Stimulated activated CD8-positive, alpha-beta memory T cell treated with anti-CD3 and anti-CD28 coated beads, Interleukin-7, amount 100 ng/mL, for 48 hours (primary cell): ENCODE measurements at places on chromosomes 3 and 15.
A peak's percentile ranks its signal among the peaks of the same experiment; 100 is the strongest.

DNA sequence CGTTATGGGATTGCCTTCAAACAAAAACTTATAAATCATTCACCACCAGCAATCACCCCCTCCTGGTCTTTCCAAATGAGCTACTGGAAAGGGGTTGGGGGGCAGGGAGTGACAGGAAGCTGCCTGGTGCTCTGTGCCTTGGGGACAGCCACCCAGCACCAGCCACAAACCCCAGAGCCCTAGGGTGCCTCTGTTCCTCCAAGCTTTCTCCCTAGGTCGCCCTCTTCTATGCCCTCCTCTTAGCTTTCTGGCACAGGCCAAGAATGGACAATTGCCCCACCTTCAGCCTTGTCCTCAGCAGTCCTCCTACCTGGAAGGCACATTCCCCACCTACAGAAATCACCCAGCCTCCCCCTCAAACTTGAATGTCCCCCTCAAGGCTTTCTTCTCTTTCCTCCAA lies 3.3 kb downstream of the OXTR start:
- DNase-seq: no peak

- no peak for DNase-seq
These were observed 44.2 kb upstream of the THRB start for GRCh38 chr3:24538891-24539290.

DNA sequence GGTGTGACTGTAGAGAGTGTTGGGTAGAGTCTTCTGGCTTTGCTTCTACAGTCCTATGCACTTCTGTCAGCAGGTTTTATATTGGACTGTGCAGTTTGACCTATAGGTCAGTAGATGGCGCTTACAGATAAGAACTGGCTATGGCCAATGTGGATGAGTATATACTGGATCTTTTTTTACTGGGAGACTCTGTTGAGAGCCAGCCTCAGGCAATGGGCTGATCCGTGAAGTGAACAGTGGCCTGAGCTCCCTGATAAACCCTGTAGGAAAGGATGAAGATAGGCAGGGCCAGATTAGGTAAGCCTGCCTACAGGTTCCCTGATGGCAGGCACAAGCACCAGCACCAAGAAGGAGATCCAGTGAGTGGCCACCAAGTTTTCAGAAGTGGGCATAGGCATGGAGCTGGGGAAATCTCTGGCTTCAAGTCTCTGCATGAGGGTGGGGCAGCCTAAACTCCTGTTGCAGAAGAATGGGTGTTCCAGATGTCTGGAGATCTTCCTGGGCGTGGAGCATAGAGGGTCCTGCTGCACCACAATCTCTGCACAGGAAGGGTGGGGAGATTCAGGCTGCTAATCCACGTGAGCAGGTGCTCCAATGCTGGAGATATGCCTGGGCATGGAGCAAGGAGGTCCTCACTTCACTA lies 326.0 kb upstream of the SGO1 start:
- no peak for DNase-seq

DNA sequence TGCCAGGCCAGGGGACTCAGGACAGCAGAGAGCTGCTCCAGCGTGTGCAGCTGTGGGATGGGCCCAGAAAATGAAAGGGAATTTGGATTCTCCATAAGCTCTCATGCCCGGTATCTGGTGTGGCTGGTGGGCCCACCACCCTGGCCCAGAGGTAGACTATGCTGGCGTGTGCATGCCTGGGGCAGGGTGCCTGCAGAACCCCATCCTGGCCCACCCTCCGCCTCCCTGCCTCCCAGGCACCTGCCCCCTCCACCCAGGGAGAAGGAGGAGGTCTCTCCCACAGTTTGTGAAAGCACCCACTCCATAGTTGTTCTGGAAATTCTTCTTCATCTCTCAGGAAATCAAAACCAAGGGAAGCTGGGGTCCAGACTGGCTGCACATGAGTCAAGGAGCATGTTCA lies 112.9 kb downstream of the ADCY5 start:
- no peak for DNase-seq

DNA sequence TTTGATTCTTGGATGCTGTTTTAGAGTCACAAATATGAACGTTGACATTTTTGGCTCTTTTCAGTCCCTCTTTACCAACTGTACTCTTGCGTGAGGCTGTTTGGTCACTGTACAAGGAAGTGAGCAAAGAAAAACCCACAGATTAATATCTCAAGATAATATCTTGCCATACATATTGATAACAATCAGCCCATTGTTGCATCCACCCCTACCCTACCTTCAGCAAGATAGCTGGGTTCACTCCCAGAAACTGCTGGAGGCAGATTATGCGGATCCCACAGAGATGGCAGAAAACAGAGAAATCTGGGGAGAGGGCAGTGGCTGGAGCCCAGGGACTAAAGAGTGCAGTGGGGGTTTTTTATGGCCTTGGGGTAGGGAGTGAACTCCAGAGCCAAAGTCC lies 29.9 kb upstream of the MFSD1 start:
- no peak for DNase-seq

DNA sequence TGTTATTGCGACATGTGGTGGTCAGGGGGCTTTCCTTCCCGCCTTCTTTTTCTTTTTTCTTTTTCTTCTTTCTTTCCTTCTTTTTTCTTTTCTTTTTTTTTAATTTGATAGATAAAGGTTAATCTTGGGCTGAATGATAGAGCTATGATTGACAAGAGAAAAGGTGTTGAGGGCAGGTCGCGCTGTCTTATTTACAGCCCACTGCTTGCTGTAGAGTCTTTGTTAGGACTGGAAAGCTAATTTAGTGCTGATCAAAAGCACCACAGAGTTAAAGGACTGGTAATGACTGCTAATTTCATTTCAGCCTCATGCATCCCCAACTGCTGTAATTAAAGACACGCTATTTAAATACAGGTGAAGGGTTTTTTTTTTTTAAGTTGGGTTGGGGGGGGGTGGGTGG lies 10.6 kb upstream of the SOX2 start:
- no peak for DNase-seq

DNA sequence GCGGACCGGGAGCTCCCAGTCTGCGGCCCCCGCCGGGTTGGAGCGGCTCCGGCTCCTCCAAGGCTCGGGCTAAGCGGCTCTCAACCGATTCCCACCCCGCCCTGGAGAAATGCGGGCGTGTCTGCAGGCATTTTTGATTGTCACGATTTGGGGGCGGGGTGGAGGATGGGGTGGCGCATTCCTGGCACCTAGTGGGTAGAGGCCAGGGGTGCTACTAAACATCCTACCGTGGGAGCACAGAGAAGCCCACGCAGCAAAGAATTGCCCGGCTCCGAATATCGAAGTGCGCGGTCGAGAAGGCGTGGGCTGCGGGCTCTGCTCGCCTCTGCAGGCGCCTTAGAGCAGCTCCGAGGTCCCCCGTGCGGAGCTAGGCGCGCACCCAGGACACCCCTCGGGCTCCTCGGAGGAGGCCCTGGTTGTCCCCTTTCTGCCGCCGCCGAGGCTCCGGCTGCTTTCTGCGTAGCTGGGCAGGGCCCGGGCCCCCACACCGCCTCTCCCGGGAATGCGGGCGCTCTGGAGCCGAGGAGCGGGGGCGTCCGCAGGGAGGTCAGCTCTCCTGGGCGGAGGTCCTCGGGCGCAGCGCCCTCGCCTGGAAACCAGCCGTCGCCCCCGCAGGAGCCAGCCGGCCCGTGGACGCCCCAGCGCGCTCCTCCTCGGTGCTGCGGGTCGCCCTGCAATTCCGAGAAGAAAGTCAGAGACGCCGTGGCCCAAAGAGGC lies 16.5 kb upstream of the LAMP3 start:
- DNase-seq: peak; percentile 13

DNA sequence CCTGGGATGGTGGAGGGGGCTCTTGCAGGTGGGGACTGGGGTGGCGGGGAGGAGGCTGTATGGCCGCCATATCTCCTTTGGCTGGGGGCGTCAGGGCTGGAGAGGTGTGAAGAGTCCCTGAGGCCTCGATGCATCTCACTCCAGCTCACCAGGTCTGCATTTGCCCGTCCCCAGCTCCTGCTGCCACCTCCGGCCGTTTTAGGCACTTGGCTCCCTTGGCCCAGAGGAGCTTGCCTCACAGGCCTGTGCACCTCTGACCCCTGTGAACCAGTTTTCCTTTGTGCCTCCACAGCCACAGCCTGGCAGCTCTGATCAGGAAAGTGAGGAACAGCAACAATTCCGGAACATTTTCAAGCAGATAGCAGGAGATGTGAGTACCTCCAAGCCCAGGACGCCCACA lies 49.7 kb downstream of the CAPN3 start:
- no peak for DNase-seq

DNA sequence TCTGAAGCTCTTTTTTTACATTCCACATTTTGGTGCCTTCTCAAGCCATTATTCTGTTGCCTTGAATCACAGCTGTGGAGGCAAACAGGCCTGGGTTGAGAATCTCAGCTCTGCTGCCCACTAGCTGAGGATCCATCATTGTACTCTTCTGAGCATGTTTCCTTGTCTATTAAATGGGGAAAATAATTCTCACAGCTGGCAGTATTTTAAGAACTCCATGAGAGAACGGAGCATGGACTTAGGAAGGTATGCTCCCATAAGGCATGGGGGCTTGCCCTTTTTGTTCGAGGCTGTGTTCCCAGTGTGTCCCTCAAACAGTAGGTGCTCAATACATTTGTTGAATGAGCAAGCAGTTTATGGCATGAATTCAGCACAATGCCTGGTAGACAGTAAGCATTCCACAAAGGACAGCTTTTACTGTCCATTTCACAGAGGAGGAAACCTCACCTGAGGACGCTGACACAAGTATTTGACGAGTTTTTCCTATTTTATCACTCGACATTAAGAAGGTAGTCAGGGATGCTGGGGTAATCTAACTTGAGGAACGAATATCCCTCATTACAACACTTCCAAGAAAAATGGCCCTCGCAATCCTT lies 2.1 kb upstream of the PTPRG start:
- no peak for DNase-seq

- DNase-seq: no peak
These were observed 1.7 kb upstream of the C3orf33 start for GRCh38 chr3:155807823-155808222.

DNA sequence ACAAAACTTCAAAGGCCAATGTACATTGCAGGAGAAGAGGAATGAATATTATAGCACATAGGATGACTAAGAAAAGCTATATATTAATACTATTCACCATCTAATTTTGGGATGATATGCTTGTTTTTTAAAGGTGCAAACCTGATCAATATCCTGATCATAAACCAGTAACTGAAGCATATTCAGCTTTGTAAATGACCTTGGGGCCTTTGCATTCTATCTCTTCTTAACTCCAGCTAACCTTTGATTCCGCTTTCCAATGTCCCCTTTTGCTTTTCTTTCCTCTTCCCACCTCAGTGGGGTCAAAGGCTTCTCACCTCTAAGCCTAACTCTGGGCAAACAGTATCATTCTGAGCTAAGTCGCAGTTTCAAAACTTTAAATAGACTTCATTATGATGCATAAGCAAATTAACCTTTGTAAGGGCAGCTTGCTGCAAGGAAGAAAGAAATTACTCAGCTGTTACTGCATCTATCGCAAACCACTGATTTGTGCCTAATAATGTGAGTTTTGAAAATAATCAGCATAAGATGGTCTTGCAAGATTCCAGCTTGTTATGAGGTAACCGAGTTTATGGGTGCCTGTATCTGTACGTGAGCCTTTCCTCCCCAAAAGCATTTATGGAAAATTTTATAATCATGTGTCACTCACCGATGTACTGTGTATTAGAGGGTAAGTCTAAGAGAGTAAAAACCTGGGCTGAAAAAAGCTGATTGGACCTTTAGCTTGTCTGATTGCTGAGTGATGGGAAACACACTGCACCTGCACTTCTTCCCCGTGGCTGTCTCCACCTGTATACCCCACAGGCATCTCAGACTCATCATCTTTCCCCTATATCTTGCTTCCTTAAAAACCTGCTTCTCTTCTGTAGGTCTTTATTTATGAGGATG lies 116.8 kb downstream of the TPRG1 start:
- no peak for DNase-seq

- DNase-seq: peak; percentile 41
These were observed 76.0 kb downstream of the HMG20A start for GRCh38 chr15:77496715-77497109.

DNA sequence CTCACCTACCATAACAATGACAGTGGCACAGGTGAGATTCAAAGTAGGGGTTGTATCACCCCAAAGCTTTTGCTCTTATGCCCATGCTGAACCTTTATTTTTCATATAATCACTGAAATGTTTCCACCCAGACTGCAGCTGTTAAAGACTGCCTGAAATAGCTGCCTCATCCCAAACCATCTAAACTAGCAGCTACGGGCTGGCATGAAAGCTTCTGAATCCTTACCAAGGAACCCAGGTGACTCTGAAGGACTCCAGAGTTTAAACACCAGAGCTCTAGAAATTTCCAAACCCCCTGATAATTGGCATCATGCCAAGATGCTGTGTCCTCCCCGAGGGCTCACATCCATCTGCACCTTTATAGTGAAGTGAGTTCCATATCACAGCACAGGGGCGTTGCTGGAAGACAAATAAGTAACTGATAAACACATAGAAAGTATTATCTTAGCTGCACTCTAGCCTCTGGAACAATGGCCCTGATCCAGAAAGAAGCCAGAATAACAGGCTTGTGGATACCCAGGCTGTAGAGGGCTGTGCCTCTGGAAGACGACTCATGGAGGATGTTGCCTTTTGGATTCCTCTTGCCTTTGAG lies 238.9 kb downstream of the CADPS start:
- DNase-seq: no peak

- no peak for DNase-seq
These were observed 118.5 kb upstream of the EPHA3 start for GRCh38 chr3:88988906-88989305.

DNA sequence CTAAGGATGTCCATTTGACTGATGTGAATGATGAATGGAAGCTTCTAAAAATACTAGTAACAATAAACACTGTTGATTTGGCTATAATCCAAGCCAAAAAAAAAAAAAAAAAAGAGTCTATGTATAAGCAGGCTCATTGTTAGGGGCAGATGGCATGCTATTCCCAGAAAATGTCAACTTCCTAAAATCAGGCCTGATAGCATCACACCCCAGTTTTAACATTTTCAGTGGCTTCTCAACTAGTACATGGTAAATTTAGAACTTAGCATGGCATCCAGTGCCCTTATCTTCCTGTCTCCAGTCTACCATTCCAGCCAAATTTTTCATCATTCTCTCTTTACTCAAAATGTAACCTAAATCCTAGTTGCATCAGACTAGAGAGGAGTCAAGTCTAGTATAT lies 288.2 kb upstream of the ZNF385D start:
- DNase-seq: no peak

DNA sequence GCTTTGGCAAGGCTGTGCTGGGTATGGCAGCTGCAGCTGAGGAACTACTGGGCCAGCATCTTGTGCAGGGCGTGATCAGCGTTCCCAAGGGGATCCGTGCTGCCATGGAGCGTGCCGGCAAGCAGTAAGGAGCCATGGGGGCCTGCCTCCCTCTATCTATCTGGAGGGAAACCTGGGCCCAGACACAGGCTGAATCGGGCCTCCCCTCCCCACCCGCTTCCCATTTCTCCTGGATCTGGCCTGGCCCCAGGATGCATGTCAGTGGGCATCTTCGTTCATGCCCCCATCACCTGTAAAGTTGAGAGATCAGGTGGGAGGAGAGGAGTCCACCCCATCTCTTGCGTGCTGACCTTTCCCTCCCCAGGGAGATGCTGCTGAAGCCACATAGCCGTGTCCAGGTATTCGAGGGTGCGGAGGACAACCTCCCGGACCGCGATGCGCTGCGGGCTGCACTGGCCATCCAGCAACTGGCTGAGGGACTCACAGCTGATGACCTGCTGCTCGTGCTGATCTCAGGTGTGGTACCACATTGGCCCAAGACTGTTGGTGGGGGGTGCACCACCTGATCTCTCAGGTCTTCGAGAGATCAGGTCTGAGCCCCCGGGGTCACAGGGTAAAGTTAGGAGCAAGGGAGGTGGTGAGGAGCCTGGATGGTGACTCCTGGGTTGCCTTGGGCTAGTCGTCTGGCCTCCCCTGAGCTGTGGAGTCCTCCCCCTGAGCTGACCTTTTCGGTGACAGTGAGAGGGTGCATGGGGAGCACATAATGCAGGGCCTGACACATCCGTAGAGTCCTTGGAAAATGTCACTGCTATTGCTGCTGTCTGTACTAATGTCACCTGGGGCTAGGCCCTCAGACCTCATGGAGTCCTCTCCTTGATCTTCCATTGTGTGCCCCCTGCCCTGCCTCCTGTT lies 3.2 kb downstream of the GLYCTK start:
- DNase-seq: no peak
